ENCODE measurements at places on chromosomes 4 and X.
A peak's percentile ranks its signal among the peaks of the same experiment; 100 is the strongest.

GRCh38 chr4:17134565-17134964 is 236.1 kb upstream of the LDB2 start:
- DNase-seq: no peak

GRCh38 chrX:97639526-97639925 is 755.8 kb downstream of the RPA4 start:
- DNase-seq: no peak

DNA sequence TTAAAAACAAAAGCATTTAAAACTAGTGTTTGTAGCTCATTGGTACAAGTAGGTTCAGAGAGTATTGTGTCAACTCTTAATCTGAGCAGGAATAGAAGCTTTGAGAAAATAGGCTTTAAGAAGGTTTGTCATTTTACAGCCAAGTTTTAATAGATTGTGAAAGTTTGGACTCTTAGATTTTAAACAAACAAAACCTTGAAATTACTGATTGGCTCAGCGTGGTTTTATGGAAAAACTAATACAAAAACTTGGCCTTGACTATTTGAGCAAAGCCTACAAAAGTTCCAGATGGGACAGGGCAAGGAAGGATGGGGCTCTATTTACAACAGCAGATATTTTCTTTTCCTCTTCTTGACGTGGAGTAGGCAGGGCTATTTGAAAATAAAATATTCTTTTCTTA is 16.5 kb downstream of the ZFX start:
- no peak for DNase-seq

GRCh38 chr4:72712997-72713396 is 144.0 kb upstream of the ADAMTS3 start:
- DNase-seq: no peak

DNA sequence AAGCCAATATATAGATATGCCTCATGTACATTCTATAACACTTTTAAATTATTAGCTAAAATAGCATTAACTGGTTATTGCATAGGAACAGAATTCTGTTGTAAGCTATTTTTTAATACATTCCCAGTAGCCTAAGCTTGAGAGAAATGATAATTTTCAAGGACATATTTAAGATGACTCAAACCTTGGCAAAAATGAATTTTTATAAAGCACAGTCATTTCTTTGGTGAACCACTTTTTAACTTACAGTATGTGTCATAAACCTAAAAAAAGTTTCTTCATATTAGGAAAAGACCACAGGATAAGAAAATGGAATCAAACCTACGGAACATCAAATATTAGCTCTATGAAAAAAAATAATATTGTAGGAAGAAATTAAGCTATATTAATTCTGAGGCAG is 986.3 kb downstream of the STIM2 start:
- no peak for DNase-seq

- DNase-seq: peak; percentile 8
These were observed 125.4 kb downstream of the BCOR start for GRCh38 chrX:39972340-39972739.

DNA sequence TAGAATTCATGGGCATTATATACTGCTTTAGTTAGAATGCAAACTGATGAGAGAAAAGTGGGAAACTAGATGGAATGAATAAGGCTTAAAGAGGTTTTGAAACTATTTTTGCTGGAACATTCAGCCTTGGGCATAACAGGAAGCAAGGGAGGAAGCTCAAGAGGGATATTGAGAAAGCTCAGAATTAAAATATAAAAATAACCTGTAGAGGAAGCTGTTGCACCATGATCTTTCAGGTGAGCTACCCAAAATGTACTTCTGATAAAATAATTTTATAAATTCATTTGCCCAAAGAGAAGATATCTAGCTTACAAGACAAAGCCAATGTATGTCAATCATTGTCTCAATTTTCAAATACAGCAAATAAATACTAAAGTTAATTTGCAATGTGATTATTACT is 11.3 kb downstream of the GC start:
- no peak for DNase-seq

- DNase-seq: no peak
These were observed 107.9 kb downstream of the ADGRL3 start for GRCh38 chr4:61308033-61308432.

DNA sequence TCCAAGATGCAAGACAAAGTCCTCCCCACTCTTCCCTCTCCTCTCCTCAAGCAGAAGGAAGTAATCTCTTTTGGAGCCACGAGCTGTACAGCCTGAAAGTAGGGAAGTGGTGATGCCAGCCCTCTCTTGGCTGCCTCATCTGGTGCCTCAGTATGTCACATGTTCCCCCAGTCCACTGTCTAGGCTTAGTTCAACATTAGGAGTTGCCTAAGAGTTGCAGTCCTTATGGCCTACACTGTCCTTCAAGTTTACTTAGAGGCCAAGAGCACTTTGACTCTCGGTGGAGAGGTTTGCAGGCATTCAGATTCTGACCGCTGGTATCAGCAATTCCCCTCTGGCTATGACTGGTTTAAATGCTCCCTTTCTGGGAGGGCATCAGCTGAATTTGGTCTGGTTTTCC is 735.6 kb downstream of the GLUD2 start:
- no peak for DNase-seq

GRCh38 chr4:169062897-169063244 is 52.8 kb upstream of the CBR4 start:
- peak; percentile 25 for DNase-seq

GRCh38 chr4:156477636-156478035 is 494.0 kb downstream of the PDGFC start:
- DNase-seq: no peak

All from kidney glomerular epithelial cell (primary cell).